ENCODE measurements at places on chromosomes 7 and 10.
A peak's percentile ranks its signal among the peaks of the same experiment; 100 is the strongest.

DNA sequence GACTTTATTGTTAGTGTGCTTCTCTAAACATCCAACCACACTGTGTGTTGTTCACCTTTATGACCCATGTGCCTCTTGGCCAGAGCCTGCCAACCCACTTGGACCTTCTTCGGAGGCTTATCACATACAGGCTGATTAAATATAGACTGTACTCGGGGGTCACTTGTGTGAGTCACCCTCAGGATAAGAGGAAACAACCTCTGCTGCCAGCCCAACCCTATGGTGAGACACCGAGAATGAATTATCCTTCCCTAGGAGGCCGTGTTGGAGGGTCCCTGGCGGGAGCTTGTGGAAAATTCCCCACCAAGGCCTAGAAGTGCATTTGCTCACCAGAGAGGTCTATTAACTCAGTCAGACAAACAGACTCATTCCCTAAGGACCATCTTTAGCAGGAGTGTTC lies 63.0 kb downstream of the FAS start:
- DNase-seq: no peak

GRCh38 chr7:78769481-78770101 lies 683.9 kb downstream of the MAGI2 start:
- DNase-seq: no peak

GRCh38 chr7:20696002-20696605 lies 80.6 kb downstream of the ABCB5 start:
- no peak for DNase-seq

GRCh38 chr10:6406220-6407033 lies 173.6 kb downstream of the PRKCQ start:
- DNase-seq: peak; percentile 8

DNA sequence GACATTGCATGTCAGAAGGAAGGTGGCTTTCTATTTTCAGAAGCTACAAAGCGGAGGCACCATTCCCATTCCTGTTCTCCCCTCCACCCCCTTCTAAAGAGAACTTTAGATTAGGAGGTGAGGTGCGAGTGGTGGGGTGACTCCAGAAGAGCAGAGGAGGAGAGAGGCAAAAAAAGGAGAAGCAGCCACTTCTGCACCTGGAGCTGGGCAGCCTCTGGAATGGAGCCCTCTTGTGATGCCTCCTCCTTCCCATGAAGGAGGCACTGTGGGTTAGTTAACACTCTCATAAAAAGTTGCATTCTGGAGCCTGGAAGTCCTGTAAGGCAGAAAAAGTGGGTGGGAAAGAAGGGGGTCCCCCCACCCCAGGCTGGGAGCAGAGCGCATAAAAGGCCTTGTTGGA lies 4.8 kb downstream of the PTF1A start:
- DNase-seq: no peak
